ENCODE measurements at places on chromosomes 12 and 14.

- DNase-seq: peak; percentile 96
These were observed 9.2 kb downstream of the HOXC8 start for GRCh38 chr12:54017878-54018467.

DNA sequence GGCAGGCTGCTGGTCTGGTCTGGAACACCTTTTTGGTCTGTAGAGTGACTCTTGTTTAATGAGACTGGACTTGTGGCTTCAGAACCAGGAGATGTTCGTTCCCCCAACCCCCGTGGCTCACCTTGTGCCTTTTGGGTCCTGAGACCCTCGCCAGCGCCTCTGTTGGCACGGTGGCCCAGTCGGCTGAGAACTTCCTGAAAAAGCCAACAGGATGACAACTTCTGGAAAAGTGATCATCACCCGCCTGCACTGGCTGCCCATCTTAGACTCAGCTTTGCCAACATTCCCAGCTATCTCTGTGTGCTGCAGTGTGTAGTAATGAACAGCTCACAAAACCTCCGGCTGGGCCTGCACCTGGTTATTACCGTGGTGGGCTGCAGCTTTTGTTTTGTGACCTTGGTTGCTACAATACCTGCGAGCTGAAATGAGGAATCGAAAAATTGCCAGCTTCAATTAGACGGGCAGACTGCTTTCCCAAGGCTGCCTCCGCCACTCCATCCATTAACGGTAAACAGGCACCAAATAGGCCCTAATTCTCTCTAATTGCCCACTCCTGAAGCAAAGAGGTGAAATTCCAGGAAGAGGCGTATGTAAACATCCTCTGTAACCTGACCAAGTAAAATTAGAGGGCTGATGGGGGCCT, 16.0 kb downstream of the MEG3 start:
- DNase-seq: no peak

GRCh38 chr12:84313323-84313675, 599.3 kb downstream of the SLC6A15 start:
- DNase-seq: no peak

DNA sequence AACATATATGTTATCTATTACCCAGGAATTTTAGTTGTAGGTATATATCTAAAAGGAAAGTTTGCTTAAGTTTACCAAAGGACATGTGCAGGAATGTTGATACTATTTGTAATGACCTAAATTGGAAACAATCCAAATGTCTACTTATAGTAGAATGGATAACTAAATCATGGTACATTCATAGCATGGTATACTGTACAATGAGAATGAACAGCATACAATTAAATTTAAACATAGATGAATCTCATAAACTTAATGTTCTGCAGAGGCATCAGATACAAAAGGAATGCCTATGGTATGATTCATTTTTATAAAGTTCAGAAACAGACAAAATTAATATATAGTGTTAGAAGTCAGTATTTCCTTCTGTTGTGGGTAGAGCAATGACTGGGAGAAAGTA, 135.4 kb downstream of the GPHN start:
- DNase-seq: no peak

GRCh38 chr14:91910196-91910595, 37.3 kb downstream of the FBLN5 start:
- DNase-seq: no peak

Measured in fibroblast of skin of left quadriceps (primary cell).